Stimulated activated CD8-positive, alpha-beta memory T cell treated with anti-CD3 and anti-CD28 coated beads, Interleukin-15, amount 100 ng/mL, for 4 hours (primary cell): ENCODE measurements at places on chromosomes 16 and 17.

DNA sequence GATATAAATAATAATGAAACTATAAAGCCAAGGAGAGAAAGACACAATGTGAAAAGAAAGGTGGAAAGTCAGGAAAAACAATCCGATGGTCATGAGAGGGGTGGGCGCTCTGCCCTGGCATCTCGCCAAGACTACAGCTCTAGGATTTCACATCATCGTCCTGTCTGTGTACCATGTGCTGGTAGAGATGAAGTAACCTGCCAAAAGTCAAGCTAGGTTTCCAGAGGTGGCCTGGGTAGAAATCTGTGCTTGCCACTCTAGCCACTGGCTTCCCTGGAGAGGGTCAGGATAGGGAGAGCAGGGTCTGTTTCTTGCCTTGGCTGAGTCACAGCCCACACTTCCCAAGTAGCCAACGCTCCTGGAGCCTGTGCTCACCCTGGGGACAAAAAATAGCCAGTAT is 31.0 kb upstream of the TRAP1 start:
- DNase-seq: no peak

GRCh38 chr17:36117505-36118382 is 14.1 kb downstream of the CCL4 start:
- no peak for DNase-seq

DNA sequence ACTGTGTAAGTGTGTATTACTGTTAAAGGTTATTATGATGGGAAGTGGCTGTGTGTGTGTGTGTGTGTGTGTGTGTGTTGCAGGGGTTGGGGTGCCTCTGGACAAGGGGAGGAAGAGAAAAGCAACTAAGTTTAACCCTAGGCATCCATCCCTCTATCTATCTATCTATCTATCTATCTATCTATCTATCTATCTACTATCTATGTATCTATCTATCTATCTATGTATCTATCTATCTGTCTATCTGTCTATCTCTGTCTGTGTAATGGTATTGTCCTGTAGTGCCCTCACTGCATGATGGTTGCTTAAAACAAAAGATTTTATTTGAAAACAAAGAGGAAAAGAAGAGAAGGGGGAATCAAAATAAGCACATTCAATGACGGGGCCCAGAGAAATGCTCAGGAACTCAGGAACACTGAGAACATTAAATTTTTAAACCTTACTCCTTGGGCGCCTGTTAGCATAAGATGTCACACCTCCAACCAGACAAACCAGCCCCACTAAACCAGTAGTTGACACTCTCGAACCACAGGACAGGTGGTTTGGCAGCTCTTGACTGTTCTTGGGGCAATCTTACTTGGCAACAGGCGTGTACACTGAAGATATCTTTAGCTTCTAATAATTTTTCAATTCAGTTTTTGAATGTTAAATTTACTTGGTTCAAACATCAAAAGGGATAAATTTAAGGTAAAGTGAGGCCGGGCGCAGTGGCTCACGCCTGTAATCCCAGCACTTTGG is 5.1 kb upstream of the RPL26 start:
- no peak for DNase-seq

GRCh38 chr17:34504814-34505484 is 74.4 kb upstream of the TMEM132E start:
- no peak for DNase-seq

- DNase-seq: no peak
Measured at GRCh38 chr16:75965504-75966374, 239.4 kb upstream of the CPHXL start.

- DNase-seq: no peak
Measured at GRCh38 chr16:65113441-65113840, 8.4 kb downstream of the CDH11 start.
